ENCODE measurements at places on chromosomes 2 and 18. TPM values are rescaled to one million over a fixed set of nuclear protein-coding genes. Genes with fewer than 3 reads are reported as not detected.

GRCh38 chr2:239456940-239457339, 56.1 kb upstream of the HDAC4 start:
- no peak for DNase-seq

- no peak for DNase-seq
Observed at GRCh38 chr2:210715560-210716082, 159.2 kb downstream of the CPS1 start.

DNA sequence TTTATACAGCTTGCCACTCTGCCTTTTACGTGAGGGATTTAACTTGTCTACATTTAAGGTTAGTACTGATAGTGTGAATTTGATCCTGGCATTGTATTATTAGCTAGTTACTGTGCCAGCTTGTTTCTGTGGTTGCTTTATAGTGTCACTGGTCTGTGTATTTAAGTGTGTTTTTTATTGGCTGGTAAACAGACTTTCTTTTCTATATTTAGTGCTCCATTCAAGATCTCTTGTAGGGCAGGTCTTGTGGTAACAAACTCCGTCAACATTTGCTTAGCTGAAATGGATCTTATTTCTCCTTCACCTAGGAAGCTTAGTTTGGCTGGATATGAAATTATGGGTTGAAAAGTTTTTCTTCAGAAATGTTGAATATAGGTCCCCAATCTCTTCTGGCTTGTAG, 1971.0 kb upstream of the LRRTM1 start:
- no peak for DNase-seq

DNA sequence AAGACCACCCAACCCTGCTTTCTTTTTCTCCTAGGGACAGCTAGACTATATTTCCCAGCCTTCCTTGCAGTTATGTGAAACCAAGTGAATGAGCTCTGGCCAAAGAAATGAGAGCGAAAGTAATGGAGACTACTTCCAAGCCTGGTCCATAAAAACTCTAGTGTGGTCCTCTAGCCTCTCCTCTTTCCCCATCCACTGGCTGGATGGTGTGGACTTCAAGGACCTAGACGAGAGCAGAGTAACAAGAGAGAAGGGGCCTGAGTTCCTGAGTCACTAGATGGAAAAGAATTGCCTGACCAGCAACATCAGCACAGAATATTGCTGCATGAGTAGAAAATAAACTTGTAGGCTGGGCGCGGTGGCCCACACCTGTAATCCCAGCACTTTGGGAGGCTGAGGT, 2.9 kb upstream of the TMSB10 start:
- DNase-seq = peak; percentile 19

- DNase-seq = no peak
Observed at GRCh38 chr2:22729466-22729865, 655.5 kb upstream of the KLHL29 start.

DNA sequence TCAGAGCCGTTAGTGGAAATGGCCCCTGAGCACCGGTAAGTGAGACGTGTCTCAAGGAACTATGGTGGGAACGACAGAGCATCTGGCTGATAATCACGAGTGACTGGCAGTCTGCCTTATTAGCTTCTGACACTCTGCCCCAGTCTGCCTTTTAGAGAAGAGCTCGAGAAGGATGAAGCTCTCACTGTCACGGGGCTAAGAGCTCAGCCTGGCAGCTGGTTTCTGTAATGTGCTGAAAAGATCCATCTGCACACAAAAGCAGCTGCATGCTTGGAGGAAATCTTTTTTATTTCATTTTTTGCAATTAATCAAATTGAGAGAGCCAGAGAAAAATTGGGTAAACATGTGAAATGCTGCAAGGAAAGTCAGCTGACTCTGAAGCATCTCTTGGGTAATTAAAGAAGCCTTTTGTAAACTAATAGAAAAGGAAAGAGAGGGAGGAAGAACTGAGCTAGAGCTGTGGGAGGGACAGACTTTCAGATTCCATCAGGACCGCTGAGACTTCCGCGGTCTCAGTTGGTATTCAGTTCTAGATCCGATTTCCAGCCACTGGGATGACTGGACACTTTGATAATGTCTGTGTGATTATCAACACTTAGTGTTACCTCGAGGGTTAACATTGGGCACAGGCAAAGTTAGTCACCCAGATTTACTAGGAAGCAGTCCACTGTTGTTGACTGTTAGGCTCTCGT, 24.4 kb downstream of the MBP start:
- no peak for DNase-seq

Gene RNF103
- total RNA-seq = 20.5 TPM

DNA sequence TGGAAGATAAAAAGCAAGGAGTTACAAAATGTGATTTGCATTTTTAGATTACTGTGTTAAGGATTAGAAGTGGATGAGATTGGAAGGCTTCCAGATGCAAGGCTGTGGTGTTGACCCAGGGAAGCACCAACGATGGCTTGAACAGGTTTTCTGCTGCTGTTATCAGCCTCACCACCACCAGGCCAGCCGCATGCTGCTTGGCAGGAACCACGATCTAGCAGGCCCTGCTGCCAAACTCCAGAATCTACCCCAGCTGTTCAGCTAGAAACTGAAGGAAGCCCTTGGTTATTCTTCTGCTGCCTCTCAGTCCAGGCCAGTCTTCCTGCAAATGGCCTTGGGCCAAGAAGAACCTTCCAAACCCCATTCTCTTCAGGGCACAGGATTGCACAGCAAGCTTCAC, 133.9 kb downstream of the MTCL1 start:
- no peak for DNase-seq

Gene PLEKHM3
- 18.3 TPM for total RNA-seq

Gene FNDC4
- 18.1 TPM for total RNA-seq

Gene MTIF2
- total RNA-seq = 15.2 TPM

Gene TRAPPC12
- total RNA-seq = 94.0 TPM

DNA sequence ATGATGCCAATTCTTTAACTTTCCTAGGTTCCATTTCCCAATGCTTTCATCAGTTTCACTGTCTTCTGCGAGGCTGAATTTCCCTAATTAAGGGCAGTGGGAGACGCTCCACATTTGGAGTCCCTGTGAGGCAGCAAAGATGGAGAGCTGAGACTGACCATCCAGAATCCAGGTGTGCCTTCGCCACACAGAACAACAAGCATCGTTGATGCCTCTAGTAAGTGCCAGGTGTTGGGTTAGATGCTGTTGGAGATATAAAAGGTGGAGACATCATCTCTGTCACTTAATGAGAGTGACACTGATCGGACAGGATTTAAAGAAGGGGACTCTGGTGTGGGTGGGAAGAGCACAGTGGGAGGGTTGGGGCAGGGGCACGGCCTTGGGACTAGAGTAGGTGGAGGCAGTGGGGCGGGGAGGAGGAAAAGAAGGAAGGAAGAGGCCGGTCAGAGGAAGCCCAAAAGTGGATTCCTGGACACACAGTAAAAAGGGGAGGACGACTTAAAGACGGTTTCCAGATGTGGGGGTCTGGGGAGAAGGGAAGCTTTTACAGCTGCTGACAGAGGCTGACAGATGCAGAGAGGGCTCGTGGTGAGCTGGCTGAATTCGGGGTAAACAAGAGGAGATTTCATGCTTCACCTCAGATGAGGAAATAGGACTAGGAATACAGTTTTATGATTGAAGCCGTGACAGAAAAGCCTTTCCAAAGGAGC, 113.0 kb downstream of the BCL2 start:
- DNase-seq = no peak

Gene KCNG2
- not detected for total RNA-seq

- no peak for DNase-seq
Observed at GRCh38 chr2:222294996-222295367, 3.8 kb downstream of the PAX3 start.

- no peak for DNase-seq
Observed at GRCh38 chr2:6312367-6312766, 553.3 kb downstream of the CMPK2 start.
